ENCODE measurements at places on chromosomes 6 and 20. TPM values are rescaled to one million over a fixed set of nuclear protein-coding genes. Genes with fewer than 3 reads are reported as not detected.
A peak's percentile ranks its signal among the peaks of the same experiment; 100 is the strongest.

- no peak for DNase-seq
Measured at GRCh38 chr20:32636821-32637220, 36.9 kb downstream of the C20orf203 start.

DNA sequence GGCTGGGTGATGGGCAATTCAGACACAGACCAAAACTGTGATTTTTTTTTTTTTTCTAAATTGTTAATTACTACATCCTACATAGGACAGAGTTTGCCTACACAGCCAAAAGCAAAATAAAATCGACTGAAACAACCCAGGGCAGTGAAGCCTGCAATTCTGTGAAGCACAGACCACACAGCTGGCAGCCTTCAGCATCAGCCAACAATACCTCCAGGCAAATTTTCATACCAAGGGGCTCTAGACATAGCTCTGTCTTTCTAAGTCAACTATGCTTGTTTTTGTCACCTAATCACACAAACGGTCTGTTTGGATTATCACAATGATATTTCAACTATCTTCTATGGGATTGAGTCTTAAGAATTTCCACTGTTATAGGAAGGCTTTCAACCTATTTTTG lies 17.6 kb downstream of the RMND1 start:
- peak; percentile 50 for DNase-seq

GRCh38 chr6:139051396-139052060 lies 23.0 kb downstream of the ABRACL start:
- no peak for DNase-seq

- peak; percentile 67 for DNase-seq
Measured at GRCh38 chr6:136761227-136761922, 30.9 kb downstream of the MAP3K5 start.

DNA sequence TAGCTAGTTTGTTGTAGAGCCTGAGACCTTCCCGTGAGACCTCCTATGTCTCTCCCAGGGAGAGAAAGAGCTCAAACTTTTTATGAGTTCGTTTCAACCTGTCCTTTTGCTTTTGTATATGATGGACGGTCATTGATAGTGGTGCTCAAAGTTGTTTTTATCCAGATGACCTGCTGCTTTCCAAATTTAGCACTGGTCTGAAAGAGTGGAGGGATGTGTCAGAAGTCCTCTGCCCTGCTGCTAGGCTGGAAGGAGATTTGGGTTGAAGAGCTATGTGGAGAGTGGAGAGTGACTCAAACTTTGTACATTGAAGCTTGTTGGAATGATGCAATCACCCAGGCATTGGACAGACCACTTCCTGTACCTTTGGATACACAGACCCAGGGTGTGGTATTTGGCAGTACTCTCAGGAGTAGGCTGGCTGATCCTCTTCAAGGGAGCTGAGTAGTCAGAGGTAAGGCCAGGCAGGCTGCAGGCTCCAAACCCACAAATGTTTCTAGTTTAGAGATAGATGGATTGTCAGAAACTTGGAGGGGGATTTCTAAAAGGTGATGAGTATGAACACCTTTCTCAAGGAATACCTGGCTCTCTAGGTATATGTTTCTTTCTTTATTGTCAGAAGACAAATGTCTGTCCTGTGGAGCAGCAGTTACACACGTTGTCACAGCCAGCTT lies 49.4 kb upstream of the RREB1 start:
- DNase-seq = no peak

- peak; percentile 51 for DNase-seq
Measured at GRCh38 chr6:35919827-35920751, 809 bp downstream of the SRPK1 start.

DNA sequence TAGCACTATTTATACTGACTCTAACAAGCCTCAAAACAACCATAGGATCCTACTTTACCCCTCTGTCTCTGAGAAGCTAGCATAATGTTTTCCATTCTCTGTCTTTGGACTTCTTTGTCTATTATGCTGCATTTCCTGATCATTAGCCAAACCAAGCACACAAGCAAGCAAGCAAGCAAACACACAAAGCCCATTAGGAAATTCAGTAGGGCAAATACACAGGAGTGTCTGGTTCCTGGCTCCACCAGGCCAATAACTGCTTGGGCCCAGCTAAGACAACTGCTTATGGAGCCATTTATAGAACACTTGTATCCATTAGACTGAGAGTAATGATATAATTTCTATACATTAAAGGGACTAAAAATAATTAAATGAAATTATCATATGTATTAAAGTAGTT lies 952.9 kb upstream of the EPHA7 start:
- no peak for DNase-seq

The SNAP25 gene
- not detected for total RNA-seq

The LCA5 gene
- 2.4 TPM for total RNA-seq

The RNF39 gene
- total RNA-seq = not detected

The CFAP61 gene
- not detected for total RNA-seq

The MYCT1 gene
- 2.9 TPM for total RNA-seq

Measured in OCI-LY7 (cell line).